ENCODE measurements at places on chromosomes 7 and 10.

DNA sequence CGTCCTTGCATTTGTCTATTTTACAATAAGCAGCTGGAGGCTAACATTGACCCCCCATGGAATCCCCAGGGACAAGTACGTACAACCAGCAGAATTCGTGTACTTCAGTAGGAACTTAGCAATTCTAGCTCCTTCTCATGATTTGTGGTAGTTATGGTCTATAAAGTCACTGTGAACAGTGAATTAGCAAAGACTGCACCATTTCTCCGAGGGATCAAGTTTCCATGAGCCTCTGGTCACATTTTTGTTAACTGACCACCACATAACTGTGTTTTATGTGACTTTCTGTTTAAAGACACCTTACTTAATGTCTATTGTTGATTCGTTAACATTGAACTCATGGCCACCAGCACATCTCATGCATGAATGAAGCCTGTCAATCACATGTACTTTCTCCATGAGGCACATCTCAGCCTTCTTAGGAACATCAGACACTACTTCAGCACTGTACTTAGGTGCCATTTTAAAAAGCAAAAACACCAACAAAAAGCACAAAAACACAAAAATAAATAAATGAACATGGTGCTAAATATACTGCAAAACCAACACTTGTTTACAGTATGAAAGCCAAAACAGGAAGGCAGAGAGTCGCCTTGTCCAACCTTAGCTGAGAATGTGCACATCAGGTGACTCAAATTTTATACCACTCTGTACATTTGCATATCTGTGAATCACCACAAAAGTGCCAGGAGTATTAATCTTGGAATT, 9.0 kb upstream of the UCN3 start:
- DNase-seq, result no peak

GRCh38 chr7:130278860-130279259, 12.2 kb downstream of the CPA2 start:
- DNase-seq, result no peak

- DNase-seq, result no peak
Observed at GRCh38 chr7:41956705-41957104, 253.8 kb upstream of the INHBA start.

DNA sequence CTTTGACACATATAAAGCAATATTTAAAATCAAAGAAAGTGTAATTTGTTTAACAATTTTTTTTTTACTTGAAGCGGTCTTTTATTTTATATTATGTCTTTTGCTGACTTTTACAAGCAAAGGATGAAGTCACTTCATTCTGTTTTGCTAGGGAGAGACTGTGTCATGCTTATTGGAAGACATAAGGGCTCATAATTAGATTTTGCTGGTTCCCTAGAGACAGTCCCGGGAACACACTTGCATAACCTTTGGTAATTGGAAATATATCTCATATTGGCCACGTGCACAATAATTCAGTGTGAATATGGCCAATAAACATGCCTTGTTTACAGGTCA, 448 bp upstream of the NET1 start:
- no peak for DNase-seq

GRCh38 chr10:49803988-49804387, 41.9 kb upstream of the OGDHL start:
- no peak for DNase-seq
